Neural crest cell (in vitro differentiated cells): ENCODE measurements at places on chromosomes 7 and 10.

DNA sequence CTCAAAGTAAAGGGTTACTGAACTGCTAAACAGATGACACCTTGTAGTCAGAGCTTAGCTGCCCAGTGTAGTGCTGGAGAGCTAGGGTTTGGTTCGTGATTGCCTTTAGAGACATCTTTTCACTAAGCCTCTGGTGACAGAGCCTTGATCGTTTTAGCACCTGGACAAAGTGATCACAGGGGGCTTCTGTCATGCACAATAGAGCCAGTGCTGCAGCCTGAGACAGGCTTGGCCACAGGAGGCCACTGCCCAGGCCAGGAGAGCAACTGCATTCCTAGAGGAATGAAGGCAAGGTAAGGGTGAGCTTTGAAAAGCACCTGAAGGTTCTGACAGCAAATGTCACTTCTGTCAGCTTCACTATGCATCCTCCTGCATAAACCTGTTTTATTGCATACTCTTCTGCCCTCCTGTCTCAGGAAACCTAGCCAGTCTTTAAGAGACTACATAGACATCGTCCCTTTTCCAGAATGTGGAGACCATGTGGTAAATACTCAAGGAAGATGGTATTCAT is 122.9 kb downstream of the NPY start:
- no peak for DNase-seq

DNA sequence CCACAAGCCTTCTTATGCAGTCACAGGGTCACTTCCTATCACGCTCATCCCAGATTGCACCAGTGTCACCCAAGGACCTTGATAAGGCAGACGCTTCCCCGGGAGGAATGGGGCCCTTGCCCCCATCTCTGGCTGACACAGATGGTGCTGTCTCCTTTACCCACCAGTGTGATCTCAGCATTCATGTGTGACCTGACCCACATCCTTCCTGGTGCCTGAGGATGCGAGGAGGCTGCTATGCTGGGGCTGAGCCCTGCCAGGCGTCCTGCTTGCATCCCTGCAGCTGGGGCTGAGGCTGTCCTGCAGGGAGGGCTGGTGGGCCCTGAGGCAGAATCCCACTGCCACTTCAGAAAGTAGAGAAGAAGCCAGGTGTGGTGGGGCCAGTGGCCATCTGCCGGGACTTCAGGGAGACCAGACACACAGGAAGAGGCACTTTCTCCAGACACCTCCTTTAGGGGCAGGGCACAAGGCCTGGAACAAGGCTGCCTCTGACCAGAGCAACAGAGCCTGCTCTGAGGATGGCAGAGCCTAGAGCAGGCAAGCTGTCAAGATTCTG is 35.3 kb downstream of the RASGEF1A start:
- DNase-seq, result no peak

DNA sequence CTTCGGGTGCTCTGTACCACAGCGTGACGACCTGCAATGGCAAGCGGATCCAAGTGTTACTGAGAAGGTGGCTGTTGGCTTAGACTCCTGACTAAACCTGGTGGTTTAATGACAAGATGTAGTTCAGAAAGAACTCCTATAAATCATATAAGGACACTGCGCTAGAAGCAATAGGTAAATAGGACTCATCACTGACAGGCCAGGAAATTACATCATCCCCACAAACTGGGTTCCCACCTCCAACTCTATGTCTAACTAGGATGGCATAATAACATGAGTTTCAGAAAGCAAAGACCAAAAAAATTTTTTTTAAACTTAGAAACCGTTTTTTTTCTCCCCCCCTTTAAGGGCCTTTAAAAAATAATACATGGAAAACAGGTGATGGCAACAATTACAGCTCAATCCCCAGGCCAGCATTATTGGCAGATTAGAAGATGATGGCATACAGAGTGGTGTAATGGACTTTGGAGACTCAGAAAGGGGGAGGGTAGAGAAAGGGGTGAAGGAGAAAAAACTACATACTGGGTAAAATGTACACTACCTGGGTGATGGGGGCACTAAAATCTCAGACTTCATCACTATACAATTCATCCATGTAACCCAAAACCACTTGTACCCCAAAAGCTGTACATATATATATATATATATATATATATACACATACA is 81.4 kb upstream of the FAM133B start:
- DNase-seq, result no peak

DNA sequence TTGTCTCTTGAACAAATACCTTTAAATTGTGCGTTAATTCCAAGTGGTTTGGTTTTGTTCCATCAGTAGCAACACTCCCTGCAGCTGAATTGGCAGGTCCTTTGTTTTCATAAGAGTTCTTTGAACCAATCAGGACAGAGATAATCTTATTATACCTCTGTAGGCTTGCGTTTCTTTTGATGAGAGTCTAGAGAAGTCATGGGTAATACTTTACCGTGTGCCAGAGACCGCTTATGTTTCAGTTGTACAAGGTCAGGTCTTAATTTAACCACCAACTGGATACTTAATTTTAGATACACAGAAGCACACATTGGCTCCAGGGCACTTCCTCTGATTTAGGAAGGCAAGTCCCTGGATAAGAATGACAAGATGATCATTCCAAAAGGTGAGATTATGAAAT is at the start of gene ASB15:
ASB15 (plus strand) TSS at position 292 of the 400 bp plus-strand sequence. CDS start 12,682 bp downstream, outside the sequence.
- DNase-seq, result no peak

DNA sequence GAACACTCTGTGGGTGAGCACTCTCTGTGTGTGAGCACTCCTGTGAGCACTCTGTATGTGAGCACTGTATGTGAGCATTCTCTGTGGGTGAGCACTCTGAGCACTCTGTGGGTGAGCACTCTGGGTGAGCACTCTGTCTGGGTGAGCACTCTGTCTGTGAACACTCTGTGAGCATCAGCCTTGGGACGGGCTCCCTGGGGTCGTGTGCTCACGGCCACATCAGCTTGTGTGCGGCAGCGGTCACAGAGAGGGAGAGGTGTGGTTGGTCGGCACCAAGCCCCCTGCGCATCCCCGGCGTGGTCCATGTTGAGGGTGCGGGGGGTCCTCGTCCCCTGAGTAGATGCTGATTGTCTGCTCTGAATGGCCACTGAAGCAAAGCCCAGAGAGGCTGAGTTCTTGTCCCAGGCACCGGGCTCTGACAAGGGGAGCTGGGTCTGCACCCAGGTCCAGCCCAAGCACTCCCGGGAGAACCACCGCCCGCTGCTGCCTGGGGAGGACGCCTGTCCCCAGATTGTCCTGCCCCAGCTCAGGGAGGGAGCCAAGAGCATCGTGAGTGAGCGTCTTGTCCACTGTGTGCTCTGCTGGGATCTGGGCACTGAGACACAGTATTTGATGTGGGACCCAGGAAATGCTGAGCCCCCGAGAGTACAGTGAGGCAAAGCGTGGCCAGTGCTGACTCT is 143.7 kb downstream of the DNAJB6 start:
- no peak for DNase-seq

- DNase-seq, result no peak
Measured at GRCh38 chr7:131904760-131905327, 348.4 kb upstream of the PODXL start.

- DNase-seq, result no peak
Measured at GRCh38 chr7:26599982-26600381, 264.4 kb downstream of the SKAP2 start.

DNA sequence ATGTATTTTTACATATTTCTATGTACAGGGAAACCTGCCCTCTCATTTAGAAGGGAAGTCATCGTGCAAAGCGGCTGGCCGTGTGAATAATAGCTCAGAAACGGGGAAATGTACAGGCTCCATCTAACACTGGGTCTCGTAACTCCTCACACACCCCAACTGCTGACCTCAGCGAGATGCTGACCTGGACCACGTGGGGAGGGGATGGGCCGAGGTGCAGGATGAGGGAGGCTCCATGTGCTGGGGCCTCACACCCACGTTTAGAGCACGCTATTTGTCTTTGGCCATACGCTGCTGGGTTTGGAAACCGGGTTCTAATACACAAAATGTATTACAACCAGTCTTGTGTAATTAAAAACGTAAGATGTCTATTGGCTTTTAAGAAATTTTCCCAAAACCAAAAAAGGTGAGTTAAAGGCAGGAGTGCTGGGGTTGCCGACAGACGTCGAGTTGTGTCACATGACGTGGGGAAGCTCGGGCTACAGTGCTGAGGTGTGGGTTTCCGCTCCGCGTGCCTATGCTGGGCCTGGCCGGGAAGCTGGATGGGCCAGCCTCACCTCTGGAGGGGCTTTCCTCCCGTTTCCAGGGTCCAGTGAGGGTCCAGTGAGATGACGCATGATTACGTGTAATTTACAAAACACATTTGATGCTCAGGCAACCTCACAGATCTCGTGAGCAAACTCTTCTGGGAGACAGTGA is 215.6 kb downstream of the DNAJB6 start:
- DNase-seq, result no peak

- peak; percentile 37 for DNase-seq
Measured at GRCh38 chr10:117374506-117375359, 507 bp downstream of the PDZD8 start.

- DNase-seq, result peak; percentile 14
Measured at GRCh38 chr7:49775065-49775948, 1.9 kb downstream of the VWC2 start.

DNA sequence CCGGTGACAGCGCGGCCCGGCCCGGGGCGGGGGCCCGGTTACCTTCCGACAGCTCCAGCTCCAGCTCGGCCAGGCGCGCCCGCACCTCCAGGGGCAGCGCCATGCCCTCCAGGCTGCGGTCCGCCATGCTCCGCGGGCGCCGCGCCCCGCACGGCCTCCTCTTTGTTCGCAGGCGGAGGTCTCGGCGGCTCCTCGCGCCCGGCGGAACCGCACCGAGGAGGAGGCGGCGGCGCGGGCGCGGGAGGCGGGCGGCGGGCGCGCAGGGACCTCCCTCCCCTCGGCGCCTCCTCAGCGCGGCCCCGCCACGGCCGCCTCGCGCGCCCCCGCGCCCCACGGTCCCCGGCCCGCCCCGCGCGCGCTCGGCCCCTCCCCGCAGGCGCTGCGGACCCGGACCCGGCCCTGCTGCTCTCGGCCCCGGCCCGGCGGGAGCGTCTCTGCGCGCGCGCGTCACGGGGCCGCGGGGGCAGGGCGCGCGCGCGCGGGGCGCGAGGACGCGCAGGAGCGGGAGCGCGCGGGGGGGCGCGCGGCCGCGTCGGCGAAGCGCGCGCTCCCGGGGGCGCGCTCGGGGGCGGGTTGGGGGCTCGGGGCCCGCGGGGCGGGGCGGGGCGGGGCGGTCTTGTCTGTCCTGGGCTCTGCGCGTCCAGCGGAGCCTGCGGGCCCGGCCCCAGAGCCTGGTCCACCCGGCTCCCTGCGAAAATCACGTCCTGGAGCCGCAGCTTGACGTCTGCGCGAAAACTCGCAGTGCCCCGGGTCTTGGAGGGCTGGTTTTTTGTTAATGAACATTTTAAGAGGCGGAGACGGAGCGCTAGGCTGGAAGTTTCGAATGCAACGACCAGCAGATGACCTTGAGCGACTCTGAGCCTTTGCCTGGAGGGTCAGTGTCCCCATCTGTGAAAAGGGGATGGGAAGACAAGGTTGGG is at the start of gene DIP2C:
DIP2C (minus strand) TSS at position 217 of the 920 bp plus-strand sequence; CDS start at position 127, 90 bp downstream.
- DNase-seq, result peak; percentile 63

- DNase-seq, result no peak
Measured at GRCh38 chr10:35422228-35422627, 85.9 kb downstream of the CCNY start.

DNA sequence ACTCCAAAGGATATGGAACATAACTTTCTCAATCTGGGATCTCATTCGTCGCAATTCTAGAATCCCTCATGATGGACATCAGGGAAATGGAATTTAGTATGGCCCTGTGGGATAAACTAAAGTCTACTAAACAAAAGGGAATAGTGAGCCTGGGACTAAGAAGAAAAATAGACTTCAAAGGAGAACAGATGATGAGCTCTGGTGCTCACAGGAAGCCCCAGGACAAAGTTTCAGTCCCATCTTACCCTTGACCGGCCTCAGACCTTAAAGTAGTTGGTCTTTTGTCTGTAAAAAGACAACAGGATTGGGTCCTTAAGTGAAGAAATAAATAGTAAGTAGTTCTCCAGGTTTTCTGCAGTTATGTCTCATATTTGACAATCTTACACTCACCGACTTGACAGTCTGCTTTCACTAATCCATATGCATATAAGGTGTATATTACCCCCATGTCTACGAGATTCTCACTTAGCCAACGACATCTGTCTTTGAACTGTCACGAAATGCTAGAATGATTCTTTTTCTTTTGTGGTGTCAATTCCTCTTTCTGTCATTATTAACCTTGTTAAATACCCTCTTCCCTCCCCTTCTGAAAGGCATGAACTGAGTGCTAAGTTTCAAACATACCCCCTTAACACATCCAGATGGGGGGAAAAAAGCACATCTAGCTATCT is 10.9 kb upstream of the IKZF1 start:
- DNase-seq, result no peak

GRCh38 chr10:91820144-91820543 is 21.9 kb downstream of the TNKS2 start:
- no peak for DNase-seq

GRCh38 chr10:93198401-93199131 is 124.9 kb downstream of the CYP26A1 start:
- no peak for DNase-seq

DNA sequence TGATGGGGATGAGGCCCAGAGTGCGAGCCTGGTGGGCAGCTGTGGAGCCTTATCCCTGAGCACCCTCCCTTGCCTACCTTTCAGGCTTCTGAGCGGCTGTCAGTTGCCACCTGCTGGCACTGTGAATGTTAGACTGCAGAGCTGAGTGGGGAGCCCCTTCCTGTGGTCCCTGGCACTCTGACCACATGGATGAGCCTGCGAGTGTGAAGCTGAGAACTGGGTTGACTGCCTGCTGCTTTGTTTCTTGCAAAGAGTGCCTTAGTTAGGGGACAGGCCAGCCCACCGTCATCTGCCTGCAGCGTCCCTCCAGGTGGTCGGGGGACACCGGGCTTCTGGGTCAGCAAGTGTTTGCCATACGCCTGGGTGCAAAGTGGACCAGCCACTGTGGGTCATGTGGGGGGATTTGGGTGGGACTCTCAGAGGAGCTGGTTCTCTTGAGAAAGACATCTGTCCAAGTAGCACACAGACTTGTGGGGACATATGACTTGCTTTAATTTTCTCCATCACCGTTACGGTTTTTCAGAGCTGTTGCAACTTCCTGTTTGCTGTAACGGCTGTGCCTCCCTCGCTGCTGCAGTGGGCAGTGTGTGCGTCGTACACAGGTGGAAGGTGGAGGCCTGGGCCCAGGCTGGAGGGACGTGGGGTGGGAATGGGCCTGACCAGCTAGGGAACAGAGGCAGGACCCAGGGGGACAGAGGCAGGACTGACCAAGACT is 13.7 kb downstream of the INPP5A start:
- DNase-seq, result no peak

GRCh38 chr7:114130866-114131265 is 212.1 kb upstream of the PPP1R3A start:
- DNase-seq, result no peak

DNA sequence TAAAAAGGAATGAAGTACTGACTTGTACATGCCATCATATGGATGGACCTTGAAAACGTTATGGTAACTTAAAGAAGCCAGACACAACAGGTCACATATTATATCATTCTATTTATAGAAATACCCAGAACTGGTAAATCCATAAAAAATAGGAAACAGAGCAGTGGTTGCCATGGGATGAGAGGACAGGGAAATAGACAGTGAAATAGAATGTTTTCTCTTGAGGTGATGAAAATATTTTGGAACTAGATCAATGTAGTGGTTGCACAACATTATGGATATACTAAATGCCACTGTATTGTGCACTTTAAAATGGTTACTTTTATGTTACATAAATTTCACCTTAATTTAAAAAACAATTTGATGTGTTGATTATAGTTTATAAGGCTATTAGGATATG is 318.5 kb downstream of the THSD7A start:
- DNase-seq, result no peak
